ENCODE measurements at places on chromosomes 16 and 17.

DNA sequence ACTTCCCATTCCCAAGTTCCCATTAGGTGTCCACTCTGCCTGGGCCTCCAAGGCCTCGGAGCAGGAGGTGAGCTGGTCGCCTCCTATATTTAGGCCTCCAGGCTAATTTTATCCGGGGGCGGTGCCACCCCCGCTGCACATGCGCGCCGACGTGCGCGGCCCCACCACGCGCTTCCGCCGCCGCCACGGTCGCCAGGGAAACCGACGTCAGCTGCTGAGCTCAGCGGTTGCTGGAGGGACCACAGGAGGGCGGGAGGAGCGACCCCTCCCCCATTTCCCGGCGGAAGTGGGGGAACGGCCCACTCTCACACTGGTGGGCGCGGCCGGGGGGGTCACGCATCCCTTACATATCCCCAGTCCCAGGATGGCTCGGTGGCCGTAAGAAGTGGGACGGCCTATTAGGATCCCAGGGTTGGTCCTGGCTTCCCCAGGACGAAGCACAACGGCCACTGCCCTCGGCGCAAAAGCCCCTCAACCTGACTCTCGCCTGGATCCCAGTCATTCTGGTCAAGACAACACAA is 1.0 kb downstream of the PER1 start:
- peak; percentile 83 for DNase-seq

DNA sequence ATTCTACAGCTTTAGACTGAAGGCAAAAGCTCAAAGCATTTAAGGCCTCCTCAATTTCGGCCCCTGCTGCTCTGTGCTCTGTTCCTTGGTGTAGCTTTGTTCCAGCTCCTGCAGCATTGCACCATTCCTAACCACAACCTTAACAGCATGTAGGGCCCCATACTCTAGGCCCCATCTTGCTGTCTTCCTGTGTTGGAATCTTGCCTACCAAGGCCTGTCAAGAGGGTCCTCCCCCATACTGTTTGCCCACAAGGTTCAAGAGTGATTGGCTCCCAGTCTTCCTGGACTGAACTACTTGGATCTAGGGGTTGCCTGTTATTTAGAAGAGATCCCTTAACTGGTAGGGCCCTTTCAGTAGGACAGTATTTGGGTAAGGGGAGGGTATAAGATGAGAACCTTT is 26.8 kb downstream of the TRPV2 start:
- no peak for DNase-seq

GRCh38 chr17:82866590-82867191 is 26.9 kb upstream of the ZNF750 start:
- peak; percentile 78 for DNase-seq

GRCh38 chr17:57522042-57523005 is 222.8 kb downstream of the CCDC182 start:
- no peak for DNase-seq

DNA sequence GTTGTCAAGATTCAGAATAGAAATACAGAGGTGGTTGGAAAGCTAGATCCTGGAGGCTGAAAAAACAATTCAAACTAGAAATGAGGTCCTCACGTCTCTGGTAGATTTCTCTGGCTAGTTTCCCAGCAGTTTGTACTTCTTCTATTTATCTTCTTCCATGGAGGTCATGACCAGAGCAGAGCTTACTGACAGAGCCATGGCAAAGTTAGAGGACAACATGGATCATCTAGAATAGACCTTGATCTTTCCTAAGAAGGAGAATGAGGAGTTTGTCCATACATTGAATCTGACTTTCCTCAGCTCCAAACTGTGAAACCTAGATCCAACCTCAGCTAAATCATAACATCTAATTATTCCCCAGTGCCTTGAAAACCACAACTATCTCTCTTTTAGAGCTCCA is 900.8 kb upstream of the GOT2 start:
- DNase-seq: no peak

GRCh38 chr16:23391381-23392222 is 61.4 kb downstream of the COG7 start:
- DNase-seq: no peak

DNA sequence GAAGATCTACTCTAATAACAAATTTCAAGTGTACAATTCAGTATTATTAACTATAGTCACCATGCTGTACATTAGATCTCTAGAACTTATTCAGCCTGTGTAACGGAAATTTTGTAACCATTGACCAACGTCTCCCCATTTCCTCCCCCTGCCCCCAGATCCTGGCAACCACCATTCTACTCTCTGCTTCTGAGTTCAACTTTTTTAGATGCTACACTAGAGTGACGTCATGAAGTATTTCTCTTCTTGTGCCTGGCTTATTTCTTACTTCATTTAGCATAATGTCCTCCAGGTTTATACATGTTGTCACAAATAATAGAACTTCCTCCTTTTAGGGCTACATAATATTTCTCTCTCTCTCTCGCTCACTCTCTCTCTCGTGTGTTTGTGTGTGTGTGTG is 157.5 kb downstream of the ANKFN1 start:
- DNase-seq: no peak

DNA sequence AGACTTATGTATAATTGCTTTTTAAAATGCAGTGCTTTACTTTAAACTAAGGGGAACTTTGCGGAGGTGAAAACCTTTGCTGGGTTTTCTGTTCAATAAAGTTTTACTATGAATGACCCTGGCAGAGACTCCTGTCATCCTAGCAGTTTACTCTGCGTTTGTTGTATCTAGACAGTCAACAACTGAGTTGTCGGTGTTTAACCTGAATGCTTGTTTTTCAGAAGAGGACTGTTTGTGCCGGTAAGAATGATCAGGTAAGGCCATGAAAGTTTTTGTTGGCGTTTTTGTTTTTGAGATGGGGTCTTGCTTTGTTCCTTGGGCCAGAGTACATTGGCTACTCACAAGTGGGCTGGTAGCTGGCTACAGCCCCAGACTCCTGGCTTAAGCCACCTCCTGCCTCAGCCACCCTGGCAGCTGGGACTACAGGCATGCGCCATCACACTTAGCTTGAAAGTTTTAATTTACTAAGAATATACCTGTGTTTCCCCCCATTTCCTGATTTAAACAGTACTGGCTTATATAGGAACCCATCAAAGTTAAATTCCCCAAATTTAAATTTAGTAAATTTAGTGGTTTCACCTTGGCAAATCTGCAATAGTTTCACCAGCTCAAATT is 11.9 kb downstream of the HERPUD1 start:
- no peak for DNase-seq

- DNase-seq: peak; percentile 94
Measured at GRCh38 chr16:67226804-67227566, at the start of gene TMEM208. TMEM208 (plus strand) TSS chr16:67227130; CDS start chr16:67227219, 89 bp downstream.

DNA sequence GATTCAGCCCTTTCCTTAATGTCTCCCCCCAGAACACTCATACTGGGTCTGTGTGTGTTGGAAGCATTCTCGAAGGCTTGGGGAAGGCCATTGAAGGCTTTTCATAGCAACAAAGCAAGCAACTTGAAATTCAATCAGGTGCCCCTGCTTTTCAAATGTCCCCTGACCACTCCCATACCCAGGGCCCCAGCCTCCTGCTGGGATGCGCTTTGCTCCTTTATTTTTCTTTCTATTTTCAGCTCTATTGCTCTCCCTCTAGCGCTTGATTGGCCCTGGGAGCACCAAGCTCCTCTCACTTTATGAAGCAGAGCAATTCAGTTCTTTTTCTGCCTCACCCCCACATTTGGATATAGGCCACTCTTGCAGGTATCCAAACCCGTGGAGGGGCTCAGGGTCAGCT is 92.0 kb downstream of the WSCD1 start:
- no peak for DNase-seq

DNA sequence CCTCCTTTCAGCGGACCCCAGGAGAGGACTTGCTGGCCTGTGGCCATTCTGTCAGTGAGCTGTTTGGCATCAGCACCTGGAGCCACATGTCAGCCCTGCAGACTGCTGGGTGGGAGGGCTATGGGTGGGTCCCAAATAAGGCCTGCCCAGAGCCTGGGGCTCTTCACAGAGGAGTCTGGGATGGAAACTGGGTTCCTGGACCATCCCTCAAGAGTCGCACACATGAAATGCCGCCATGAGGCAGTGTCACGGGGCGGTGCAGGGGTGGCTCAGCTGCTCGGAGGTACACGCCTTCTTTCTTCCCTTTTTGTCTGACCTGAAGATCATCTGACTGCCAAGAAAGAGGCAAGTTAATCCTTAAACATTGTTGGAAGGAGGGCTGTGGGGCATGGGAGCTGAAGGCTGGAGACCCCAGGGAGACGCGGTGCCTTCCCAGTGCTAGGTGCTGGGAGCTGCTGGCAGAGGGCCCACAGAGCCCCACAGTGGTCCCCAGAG is 14.8 kb downstream of the MPRIP start:
- no peak for DNase-seq

- DNase-seq: no peak
Measured at GRCh38 chr17:73571511-73572130, 72.6 kb downstream of the SDK2 start.

- DNase-seq: no peak
Measured at GRCh38 chr16:70490261-70490660, 33.1 kb downstream of the COG4 start.

GRCh38 chr17:74819801-74820436 is 39.8 kb downstream of the GRIN2C start:
- DNase-seq: no peak

DNA sequence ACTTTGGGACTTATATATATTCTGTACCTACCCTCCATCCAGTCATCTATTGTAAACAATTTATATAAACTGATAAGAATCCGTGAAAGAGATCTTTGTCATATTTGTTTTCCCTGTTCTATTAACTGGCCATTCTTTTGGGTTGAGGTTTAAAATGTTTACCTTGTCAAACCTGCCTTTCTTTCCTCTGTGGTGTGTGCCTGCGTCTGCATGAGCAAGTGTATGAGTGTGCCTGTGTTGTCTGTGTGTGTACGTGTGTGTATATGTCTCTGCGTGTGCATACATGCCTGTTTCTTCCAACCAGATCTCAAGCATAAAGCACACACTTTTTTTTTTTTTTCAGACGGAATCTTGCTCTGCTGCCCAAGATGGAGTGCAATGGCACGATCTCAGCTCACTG is 201.5 kb downstream of the C16orf95 start:
- DNase-seq: no peak

GRCh38 chr17:73855720-73856333 is 211.6 kb upstream of the SDK2 start:
- no peak for DNase-seq

GRCh38 chr16:82358161-82358560 is 188.1 kb upstream of the MPHOSPH6 start:
- DNase-seq: no peak

- DNase-seq: no peak
Measured at GRCh38 chr17:1438593-1439083, 17.4 kb downstream of the CRK start.

DNA sequence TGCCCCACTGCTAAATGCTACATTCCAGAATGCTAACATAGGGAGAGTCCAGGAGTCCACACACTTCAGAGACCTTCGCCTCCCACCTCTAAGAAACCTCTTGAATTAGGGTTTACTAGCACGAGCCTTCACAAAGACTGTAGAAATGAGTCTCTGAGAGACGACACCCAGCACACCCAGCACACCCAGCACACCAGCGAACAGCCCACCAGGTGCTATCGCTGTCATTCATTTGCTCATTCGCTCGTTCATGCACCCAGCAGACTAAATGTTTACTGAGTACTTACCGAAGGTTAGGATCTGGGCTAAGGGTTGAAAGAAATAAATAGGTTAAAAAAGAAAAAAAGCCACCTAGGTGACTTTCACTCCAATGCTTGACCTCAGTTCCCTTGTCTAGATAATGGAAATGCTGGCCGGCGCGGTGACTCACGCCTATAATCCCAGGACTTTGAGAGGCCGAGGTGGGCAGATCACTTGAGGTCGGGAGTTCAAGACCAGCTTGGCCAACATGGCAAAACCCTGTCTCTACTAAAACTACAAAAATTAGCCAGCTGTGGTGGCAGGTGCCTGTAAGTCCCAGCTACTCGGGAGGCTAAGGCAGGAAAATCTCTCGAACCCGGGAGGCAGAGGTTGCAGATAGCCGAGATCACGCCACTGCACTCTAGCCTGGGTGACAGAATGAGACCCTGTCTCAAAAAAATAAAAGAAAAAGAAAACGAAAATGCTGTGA is 100.8 kb downstream of the ADCY9 start:
- no peak for DNase-seq

DNA sequence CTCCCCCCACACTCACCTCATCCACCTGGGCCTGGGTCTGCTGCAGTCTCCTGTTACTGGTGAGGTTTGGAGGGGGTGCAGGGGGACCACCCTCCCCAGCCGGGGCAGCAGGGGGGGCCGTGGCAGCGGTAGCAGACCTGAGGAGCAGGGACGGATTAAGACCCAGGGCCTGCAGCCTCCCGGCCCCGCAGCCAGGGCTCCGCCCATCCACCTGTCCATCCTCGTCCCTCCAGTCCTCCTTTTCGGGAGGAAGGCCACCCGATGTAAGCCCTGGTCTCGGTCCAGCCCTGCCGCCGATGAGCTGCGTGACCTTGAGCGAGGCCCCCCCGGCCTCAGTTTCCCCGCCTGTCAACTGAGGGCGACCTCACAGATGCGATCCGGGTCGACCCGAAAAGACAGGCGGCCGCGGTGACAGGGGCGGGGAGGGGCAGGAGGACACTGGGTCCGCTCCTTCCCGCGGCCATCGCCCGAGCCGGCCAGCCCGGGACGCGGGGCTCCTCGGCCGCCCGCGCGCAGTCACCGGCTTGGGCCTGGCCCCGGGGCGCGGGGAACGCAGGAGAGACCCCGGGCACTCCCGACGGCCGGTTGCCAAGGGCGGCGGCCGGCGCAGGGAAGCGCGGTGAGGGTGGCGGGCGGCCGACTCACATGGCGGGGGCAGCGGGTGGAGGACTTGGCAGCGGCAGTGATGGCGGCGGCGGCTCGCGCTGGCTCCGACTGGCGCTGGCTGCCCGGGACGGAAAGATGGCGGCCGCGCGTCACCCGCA is at the start of gene VAMP2:
TSS of gene VAMP2 (minus strand) at position 716 of the 764 bp plus-strand sequence. CDS start at position 647, 69 bp downstream.
- DNase-seq: peak; percentile 31

- DNase-seq: no peak
Measured at GRCh38 chr17:2370211-2370589, 30.7 kb downstream of the MNT start.

DNA sequence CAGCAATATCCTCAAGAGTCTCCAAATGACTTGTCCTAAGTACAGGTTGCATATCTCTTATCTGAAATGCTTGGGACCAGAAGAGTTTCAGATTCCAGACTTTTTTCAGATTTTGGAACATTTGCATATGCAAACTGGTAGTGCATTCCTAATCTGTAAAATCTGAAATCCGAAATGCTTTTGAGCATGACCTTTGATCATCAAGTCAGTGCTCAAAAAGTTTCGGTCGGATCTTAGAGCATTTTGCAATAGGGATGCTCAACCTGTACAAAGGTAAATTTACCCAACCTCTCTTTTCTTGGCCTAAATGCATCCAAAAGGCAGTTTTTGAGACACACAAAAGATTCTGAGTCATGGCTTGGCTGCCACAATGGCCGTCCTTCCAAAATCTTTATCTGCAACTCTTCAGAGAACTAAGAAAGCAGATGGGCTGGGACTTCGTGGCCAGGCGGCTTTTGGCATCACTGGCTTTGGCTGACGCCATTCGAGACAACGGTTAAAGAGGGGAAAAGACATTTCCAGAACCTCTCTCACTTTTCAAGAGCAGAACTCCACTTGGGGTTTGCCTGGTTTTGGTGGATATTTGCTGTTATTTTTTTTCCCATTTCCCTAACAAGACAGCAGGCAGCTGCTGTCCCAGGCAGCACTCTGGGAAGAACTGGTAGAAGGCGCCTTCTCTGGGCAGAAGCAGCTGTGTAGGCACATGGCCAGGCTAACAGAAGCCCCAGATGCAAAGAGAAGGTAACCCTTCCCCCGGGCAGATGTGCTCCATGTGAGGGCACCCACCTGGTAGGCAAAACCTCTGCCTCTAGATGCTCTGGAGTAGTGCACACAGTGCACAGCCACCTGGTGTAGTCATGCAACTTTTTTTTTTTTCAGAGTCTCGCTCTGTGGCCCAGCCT is 8.9 kb downstream of the CPPED1 start:
- no peak for DNase-seq
